Adipose tissue (tissue), 3 donors: ENCODE measurements at places on chromosomes 13 and 19. TPM values are rescaled to one million over a fixed set of nuclear protein-coding genes. Genes with fewer than 3 reads are reported as not detected.

Gene CYP4F11
- polyA plus RNA-seq = 0.34 TPM

Gene SUCLA2
- polyA plus RNA-seq = 42.5 TPM

Gene SLITRK1
- not detected for polyA plus RNA-seq

Gene CEACAM21
- 0.95 TPM for polyA plus RNA-seq

Gene ONECUT3
- not detected for polyA plus RNA-seq

Gene CERS1
- 0.24 TPM for polyA plus RNA-seq

Gene DCLK1
- 113 TPM for polyA plus RNA-seq

Gene ATP4A
- 74.4 TPM for polyA plus RNA-seq

Gene PGLYRP2
- polyA plus RNA-seq = not detected

Gene IGFLR1
- 30.4 TPM for polyA plus RNA-seq

Gene KIR2DL3
- 0.04 TPM for polyA plus RNA-seq

Gene ZNF426
- polyA plus RNA-seq = 2.6 TPM

Gene GYS1
- polyA plus RNA-seq = 31.2 TPM

Gene ADAT3
- 4.2 TPM for polyA plus RNA-seq

Gene ADAMTS10
- 29.6 TPM for polyA plus RNA-seq

Gene ZNF709
- polyA plus RNA-seq = 0.49 TPM

Gene JSRP1
- 0.56 TPM for polyA plus RNA-seq

Gene NAPSA
- polyA plus RNA-seq = 2.1 TPM

Gene GZMM
- polyA plus RNA-seq = 0.79 TPM

Gene C5AR2
- 4.2 TPM for polyA plus RNA-seq

Gene ZNF578
- 0.40 TPM for polyA plus RNA-seq

Gene EPSTI1
- polyA plus RNA-seq = 3.7 TPM

Gene PRKD2
- 26.7 TPM for polyA plus RNA-seq

Gene GDF15
- polyA plus RNA-seq = 3.5 TPM

Gene PTBP1
- 119 TPM for polyA plus RNA-seq

Gene LCP1
- 7.3 TPM for polyA plus RNA-seq

Gene SPTBN4
- polyA plus RNA-seq = 1.3 TPM

Gene TLE6
- polyA plus RNA-seq = 2.2 TPM

Gene CEACAM4
- polyA plus RNA-seq = 0.55 TPM

Gene EBI3
- 3.0 TPM for polyA plus RNA-seq

Gene FGF22
- 0.35 TPM for polyA plus RNA-seq

Gene C19orf67
- not detected for polyA plus RNA-seq

Gene LRFN3
- polyA plus RNA-seq = 5.8 TPM

Gene MAP4K1
- polyA plus RNA-seq = 1.0 TPM

Gene HIPK4
- polyA plus RNA-seq = not detected

Gene AP1M2
- 37.3 TPM for polyA plus RNA-seq

Gene CEACAM19
- polyA plus RNA-seq = 2.7 TPM

Gene NDFIP2
- 8.3 TPM for polyA plus RNA-seq

Gene NLRP11
- polyA plus RNA-seq = not detected
